ENCODE measurements at places on chromosomes 13 and 19.

DNA sequence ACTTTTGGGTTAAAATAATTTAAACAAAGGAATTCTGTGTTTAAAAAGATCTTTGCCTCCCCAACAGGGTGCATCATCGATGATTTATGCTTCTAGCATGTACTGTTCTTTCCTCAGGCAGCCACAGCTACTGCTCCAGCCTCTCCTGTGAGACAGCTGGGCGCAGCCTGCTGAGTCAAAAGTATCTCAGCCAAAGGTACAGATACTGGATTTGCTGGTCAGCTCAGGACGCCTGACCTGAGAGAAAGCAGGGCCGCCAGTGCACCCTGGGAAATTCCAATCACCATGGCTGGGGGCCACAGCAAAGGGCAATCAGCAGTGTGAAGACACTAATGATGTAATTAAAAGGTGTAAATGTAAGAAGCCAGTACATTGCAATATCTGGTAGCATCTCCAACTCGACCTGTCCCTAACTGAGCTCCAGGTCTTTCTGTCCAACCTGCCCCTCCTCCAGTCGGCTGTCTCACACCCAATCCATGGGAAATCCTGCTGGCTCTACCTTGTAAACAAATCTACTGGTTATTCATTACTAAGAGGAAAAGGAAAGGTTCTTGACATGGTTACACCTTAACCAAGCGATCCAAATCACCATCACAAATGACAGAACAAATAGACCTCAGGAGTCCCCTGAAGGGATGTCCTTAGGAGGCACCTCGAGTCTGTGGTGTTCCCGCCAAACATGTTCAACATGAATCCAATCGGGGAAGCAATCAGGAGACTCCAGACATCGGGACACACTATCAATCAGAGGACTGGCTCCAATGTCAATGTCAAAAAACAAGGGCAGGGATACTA is 7.3 kb downstream of the OPA3 start:
- peak; percentile 93 for DNase-seq

DNA sequence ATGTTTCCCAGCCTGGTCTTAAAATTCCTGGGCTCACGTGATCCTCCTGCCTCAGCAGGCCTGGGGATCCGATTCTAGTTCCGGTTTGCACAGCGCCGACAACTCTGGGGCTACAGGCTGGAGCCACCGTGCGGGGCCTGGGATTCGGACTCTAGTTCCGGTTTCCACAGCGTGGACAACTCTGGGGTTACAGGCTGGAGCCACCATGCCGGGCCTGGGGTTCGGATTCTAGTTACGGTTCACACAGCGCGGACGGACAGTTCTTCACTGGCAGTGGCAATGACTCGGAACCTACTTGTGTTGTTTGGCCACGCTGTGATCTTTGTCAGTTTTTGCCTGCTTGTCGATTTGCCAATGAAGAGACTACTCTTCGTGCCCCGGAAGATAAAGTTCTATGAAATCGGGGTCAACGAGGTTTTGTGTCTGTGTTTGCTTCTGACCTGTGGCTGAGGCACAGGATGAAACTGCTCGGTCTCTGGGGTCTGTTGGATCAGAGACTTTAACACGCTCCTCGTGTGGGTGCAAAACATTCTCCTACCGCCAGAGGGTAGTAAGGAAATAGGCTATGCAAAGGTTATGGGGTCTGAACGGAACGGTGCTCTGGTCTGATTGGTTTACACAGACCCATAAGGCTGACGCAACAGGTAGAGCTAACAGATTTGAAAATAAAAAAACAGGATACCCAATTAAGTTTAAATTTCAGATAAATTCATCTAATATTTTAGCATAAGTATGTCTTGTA is 12.1 kb upstream of the ZSCAN1 start:
- no peak for DNase-seq

- no peak for DNase-seq
Measured at GRCh38 chr13:39510316-39510695, 92.7 kb downstream of the LHFPL6 start.

GRCh38 chr19:30390356-30390988 is 18.3 kb downstream of the ZNF536 start:
- DNase-seq = no peak

GRCh38 chr19:46173886-46174480 is 25.9 kb downstream of the IGFL2 start:
- DNase-seq = no peak

GRCh38 chr19:52034051-52034728 is 6.0 kb upstream of the ZNF614 start:
- DNase-seq = no peak

DNA sequence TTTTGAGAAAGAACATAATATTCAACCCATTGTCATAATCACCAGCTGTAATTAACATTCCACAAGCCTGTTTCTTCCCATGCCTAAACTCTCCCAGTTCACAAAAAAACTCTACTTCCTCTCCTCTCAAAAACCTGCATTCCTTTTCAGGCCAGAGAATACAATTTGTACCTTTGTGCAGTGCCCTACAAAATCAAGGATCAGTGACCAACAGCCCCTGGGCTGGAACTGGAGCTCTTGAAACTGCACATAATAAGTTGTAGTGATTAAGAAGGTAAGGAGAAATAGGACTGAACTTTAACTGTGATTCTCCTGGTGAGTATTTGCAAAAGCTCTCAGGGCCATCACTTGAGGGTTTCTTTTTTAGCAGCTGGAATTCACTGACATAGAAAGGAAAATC is 472.7 kb downstream of the RFC3 start:
- DNase-seq = no peak

- DNase-seq = peak; percentile 49
Measured at GRCh38 chr13:111491021-111491420, 170.6 kb downstream of the TEX29 start.

- DNase-seq = no peak
Measured at GRCh38 chr13:40420160-40420740, 246.2 kb downstream of the FOXO1 start.

DNA sequence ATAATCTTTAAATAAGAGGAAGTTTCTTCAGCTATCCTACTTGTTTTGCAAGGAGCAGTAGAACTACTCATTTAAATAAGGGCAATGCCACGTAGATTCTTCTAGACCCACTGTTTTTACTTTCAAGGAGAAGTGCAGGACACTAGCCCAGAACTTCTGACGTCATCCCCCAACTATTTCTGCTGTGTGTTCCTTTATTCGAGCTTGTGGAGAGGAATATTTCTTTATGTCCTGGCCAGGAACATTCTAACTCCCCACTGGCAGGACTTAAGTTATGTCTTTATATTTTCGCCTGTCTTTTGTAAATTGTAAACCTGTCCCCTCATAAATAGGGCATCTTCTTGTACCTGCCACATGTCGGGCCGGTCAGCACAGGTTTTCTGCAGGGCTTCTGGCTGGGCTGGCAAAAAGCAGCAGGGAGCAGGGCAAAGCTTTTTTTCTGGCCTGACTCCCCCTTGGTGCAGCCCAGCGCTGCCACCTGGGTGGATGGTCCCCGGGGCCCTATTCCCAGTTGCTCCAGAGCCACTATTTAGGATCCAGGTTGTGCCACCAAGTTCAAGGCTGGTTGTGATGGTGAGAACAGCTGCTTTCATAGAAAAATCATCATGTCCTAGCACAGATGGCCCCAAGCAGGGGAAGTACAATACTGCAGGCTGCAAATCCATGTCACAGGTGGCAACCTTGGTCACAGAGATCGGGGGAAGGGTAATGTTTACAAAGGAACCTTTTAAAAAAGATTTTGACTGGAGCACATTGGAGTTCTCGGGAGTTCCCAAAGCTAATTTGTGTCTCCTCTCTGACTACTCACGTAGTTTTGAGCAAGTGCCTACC is 1.8 kb downstream of the MBNL2 start:
- no peak for DNase-seq

DNA sequence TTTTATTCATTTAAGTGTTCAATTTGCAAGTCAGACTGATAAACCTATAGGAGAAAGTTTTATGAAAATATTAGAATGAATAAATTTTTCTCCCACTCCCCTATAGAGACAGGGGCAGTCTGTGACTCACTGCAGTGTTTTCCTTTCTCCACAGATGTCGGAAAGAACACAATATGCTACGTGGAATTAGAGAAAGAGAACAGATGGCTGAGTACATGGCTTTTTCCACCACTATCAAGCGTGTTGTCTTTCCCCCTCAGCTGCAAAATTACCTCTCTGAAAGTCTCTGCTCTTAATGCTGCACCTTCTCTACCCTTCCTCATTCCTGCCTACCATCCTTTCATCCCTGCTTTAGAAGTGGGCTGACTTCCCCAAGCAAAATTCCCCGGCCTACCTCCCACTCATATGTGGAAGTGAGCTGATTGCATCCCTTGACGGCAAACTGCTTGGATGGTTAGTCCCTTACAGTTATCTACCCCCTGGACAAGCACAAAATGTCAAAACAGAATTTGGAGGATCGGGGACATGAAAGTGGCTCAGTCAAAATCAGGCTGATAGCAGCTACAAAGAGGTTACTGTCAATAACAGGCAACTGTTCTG is 30.0 kb downstream of the FLT1 start:
- DNase-seq = no peak

DNA sequence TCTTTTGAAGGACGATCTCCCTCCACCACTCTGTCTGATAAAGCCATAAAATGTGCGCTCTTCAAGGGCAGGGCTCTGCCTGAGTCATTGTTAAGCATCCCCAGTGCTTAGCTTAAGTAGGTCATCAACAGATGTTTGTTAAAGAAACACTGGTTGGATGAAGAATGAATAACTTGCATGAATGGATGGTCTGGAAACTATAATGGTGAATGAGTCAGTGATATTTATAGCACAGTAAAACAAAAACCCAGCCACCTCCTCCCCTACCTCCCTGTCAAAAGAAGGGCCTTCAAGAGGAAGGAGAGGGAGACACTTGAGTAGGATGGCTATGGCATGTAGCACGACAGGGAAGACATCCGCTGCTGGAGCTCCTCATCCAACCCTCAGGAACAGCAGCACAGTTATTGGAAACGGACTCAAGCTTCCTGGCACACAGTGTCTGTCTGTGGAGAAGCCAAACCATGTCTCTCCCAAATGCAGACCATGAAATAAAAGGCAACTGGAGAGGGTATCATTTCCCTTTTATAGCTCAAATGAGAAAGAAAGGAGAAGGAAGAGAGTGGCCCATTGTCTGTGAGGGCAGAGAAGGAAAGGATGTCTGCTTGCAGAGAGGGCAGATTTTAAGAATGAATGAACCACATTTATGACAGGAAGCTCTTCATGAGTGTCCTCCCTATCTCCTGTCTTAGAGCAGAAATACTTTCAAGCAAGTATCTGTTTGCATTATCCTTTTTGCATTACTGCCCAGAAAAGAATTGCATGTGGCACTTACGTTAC is 183.5 kb upstream of the UBL3 start:
- DNase-seq = no peak

- DNase-seq = no peak
Measured at GRCh38 chr13:47680748-47681147, 320.3 kb downstream of the SUCLA2 start.

DNA sequence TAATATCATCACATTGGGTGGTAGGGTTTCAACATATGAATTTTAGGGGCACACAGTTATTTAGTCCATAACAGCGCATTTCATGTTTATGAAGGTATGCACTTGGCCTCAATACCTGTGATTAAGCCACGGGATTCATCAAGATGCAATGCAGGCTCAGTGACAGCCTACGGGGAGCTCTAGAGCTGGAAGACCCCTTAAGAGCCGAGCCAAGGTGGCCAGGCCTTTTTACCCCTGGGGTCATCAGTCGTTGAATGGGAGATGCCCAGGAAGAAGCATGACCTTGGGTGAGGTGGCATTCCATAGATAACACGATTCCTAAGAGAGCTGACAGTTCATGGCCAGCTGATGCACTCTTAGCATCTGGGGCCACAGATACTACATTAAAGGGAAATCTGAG is 380.0 kb downstream of the ZNF536 start:
- DNase-seq = no peak

- DNase-seq = no peak
Measured at GRCh38 chr13:99566125-99567083, 65.1 kb downstream of the TM9SF2 start.

DNA sequence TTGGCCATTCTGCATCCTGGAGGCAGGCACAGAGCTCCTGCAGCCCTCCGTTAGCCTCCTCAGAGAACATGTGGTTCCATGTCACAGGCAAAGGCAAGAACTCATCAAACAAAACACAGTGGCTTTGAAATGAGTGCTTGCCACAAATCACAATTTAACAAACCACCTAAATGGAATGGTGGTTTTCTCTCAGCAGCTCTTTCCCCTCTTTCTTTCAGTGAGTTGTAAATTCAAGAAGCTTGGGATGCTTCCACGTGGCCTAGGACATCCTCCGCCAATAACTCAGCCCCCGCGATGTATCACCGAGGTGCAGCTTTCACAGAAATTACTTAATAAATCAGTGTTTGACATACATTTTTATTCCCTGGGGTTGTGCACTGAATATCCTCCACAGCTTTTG is 65.4 kb upstream of the RFC3 start:
- DNase-seq = no peak

Measured in RWPE2 (cell line).